ENCODE measurements at places on chromosomes 7 and 10.

DNA sequence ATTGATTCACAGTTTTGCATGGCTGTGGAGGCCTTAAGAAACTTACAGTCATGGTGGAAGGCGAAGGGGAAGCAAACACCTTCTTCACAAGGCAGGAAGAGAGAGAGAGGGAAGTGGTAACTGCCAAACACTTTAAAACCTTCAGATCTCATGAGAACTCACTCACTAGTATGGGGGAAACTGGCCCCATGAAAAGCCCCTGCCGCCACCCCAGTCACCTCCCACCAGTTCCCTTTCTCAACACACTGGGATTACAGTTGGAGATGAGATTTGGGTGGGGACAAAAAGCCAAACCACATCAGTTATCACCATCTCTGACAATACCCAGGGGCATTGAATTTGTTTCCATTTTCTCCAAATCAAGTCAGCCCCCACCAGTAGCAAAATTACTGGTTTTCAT lies 740.4 kb downstream of the GATA3 start:
- DNase-seq, result no peak

GRCh38 chr7:157474685-157475084 lies 137.9 kb downstream of the DNAJB6 start:
- no peak for DNase-seq

DNA sequence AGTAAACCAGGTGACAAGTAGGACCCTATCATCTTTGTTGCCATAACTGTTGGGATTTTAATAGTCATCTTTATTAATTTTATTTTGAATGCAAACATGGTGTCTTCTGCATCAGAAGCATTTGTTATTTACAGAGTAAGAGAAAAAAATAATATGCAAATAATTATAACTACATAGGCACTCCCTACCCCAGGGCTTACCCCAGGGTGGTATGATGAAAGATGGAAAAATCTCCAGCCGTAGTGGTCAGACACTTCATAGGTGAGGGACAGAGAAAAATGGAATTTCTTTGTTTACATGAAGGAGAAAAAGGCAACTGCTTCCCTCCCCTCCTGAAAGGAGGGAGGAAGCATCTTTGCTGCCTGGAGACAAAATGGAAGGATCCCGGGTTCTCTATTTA lies 29.7 kb downstream of the STOX1 start:
- no peak for DNase-seq

DNA sequence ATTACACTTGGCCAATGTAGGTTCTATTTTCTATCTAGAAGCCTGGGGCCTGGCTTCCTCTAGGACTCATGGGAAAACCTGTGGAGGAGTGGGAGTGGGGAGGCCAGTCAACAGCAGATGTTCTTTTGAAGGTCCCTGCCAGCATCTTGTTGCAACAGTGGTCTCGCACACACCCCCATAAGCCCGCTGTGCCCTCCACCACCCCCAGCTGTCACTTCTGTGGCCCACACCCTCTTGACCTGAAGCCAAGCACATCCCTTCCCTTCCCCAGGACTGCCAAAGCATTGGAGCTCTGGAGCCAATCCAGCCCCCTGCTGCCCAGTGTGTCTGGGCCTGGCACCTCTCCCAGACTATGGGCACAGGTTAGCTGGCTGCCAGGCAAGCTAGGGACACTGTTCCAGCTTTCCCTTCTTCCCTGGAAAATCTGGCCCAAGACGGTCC lies 1.9 kb upstream of the STX1A start:
- no peak for DNase-seq

GRCh38 chr7:107982918-107983389 lies 20.0 kb downstream of the LAMB1 start:
- DNase-seq, result no peak

- no peak for DNase-seq
Measured at GRCh38 chr10:100267239-100268104, at the start of gene CWF19L1. Gene CWF19L1, minus strand, starts transcription at chr10:100267638. Its CDS starts 45 bp downstream, at chr10:100267593.

GRCh38 chr10:1573981-1574380 lies 163.3 kb downstream of the ADARB2 start:
- DNase-seq, result no peak

DNA sequence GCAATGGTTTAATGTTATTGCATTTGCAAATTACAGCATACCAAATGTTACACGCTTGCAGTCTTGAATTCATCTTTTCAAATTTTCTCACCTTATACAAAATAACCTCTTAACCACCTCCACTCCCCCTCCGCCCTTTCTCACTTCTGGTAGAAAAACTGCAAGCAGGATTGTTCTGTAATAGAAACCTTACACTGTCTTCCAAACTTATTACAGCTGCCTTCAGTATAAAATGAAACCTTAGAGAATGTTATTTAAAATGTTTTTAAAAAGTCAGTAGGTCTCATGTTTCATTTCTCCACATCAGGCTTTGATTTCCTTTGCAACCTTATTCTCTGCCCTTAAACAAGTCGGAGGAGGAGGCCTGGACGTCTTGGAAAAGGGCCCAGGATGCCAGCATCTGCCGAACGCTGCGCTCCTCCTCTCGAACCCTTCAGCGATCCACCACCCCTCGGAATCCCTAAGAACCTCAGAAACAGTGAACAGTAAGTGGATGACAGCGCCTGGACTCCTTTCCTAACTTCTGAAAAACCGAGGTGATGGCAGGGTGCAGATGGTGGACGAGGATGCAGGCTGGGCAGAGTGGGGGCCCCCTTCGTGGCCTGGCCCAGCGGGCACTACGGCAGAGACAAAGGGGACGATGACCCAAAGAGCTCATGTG lies 74.0 kb downstream of the FGFR2 start:
- no peak for DNase-seq

- DNase-seq, result no peak
Measured at GRCh38 chr10:35316218-35316967, 19.9 kb upstream of the CCNY start.

DNA sequence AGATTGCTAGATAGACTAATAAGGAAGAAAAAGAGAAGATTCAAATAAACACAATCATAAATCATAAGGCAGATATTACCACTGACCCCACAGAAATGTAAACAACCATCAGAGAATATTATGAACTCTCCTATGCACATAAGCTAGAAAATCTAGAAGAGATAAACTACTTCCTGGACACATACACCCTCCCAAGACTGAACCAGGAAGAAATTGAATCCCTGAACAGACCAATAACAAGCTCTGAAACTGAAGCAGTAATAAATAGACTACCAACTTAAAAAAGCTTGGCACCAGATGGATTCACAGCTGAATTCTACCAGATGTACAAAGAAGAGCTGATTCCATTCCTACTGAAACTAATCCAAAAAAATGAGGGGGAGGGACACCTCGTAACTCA lies 24.5 kb upstream of the STARD3NL start:
- no peak for DNase-seq

- DNase-seq, result no peak
Measured at GRCh38 chr7:20642166-20642565, 26.7 kb downstream of the ABCB5 start.

GRCh38 chr7:70000737-70001348 lies 402.6 kb downstream of the AUTS2 start:
- no peak for DNase-seq

Measured in cortex of kidney (tissue), 1 donor.